ENCODE measurements at places on chromosomes 11 and 22. TPM values are rescaled to one million over a fixed set of nuclear protein-coding genes. Genes with fewer than 3 reads are reported as not detected.

GRCh38 chr11:8192016-8192895, 23.4 kb upstream of the RIC3 start:
- DNase-seq: peak; percentile 40

DNA sequence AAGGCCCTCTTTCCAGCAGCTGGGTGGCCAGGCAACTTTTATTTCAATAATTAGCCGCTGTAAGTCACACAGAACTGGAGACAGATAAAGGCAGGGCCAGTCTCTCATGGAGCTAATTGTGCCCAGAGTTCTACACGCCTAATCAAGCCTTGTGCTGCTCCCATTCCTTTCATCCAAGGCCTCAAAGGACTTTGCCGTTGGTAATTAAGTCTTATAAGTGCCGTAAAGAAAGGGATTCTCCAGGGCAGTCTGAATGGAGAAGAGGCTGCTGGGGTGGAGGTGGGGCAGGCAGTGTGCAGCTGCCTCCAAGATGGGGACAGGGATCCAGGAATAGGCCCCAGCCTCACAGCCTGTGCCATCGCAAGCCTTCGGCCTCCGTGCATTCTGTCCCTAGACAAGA, 357.9 kb downstream of the TENM4 start:
- no peak for DNase-seq

AQP11 gene
- 0.48 TPM for total RNA-seq

PRSS23 gene
- total RNA-seq: 717 TPM

DNA sequence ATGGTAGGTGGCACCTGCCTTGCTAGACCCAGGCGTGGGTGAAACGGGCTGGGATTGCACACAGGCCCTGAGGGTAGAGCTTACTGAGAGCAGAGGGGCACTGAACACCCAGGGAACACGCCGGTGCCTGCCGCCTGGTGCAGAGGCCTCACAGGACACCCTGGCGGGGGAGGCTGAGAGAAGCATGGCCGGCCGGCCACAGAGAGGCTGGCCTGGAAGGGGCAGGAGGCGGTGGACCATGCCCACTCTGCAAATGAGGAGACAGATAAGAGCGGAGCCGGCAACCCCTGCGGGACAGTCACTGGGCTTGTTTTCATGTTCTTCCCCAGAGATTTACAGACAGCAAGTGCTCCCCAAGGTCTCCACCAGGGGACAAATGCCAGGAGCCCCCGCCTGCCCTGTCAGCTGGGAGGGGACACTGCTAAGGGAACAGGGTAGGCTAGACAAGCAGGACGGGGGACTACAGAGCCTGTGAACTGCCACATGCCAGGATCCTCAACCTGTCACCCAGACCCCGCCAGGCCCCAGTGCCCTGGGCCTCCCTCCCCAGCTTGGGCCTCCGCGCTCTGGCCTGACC, 38.5 kb upstream of the TCF20 start:
- no peak for DNase-seq

DNA sequence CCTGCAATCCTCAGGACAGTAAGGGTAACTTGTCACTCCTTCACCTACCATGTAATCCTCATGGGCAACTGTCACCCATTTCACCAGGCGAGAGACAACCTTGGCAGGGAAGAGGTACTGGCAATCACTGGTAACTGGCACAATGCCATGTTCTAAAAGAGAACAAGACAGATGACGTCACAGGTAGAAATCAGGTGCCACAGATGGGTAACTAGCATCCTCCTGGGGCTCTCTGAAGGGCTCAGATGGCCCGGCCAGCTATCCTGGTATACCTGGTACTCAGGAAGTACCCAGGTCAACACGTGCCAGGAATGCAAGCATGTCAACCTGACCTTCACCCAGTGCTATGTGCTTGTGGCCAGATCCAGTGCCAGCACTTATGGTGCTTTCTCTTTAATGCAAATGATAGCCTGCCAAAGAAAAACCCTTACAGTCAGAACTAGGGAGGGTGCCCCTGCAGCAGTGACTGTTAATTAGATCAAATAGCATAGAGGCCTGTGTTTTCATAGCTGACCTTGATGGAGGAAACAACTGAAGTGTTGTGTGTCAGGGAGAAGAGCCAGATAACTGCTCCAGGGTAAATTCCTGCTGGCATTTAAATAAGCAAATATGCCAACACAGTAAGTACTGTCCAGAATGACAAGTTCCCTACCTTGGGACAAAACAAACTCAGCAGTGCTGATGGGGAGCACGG, 36.2 kb downstream of the THOC5 start:
- no peak for DNase-seq

- DNase-seq: no peak
Observed at GRCh38 chr11:108538022-108538424, 39.8 kb upstream of the POGLUT3 start.

DNA sequence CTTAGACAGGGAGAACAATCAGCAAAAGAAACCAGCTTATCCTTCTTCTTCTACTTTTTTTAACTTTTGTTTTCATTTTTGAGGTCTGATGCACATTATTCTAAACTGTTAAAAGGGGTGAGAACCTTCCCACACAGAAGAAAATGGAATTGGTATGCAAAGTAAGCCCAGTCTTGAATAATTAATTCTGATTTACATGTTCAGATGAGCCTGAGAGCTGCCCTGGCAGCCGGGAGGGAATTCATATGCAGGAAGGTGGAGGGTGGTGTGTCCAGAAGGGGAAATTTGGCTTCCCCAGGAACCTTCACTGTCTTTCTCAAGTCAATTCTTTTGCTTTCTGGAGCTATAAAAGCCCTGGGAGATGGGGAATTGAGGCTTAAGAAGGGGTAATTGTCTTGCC, 181.0 kb downstream of the INSC start:
- DNase-seq: no peak

DNA sequence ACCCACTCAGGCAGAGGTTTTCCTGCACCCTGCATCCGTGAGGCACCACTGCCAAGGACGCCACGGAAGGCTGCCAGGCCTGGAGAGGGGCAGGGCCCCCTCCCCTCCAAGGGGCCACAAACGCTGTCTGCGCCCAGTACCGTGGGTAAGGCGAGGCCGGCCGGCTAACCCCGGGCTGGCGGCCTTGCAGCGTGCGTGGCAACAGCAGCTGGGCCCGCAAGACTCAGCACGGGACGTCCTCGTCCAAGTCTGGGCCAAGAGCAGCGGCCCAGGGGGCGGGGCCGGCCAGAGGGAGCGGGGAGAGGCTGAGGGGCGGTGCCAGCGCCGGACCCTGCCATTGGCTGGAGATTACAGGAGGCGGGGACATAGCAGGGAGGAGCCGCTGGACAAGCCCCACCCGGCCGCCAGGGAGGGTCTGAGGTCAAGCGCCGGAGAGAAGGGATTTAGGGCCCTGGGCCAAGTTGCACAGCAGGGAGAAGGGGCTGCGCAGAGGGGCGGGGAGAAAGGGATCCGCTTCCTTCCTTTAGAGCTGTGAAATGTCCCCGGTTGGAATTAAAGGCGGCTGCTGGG, 16.0 kb downstream of the SLC43A1 start:
- peak; percentile 69 for DNase-seq

PIH1D2 gene
- 1.0 TPM for total RNA-seq

DNA sequence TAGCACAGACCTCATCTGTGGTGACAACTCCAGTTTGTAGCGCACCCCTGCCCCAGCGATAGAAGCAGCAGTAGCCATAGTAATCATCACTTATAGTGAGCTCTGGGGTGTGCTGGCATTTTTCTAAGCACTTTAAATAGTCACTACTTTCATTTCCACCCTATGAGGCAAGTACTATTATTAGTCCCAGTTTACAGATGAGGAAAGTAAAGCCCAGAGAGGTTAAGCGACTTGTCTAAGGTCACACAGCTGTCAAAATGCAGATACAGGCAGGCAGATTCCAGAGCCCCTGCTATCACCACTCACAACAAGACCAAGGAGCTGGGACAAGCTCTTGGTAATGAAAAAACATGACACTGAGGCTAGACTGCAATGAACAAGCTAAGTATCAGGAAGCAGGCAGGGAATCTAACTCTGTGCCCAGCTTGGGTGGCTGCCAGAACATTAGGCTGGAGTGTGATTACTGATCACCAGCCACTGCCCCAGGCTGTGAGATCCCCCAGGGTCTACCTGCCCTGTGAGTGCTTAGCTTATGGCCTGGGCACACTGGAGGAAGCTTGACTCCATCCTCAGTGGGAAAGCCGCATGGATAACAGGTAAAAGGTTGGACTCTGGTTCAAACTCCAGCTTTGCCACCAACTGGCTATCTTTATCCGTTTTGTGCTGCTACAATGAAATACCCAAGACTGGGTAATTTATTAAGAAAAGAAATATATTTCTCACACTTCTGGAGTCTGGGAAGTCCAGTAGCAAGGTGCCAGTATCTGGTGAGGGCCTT, 561.1 kb downstream of the MN1 start:
- no peak for DNase-seq

GRCh38 chr11:40403321-40403720, 1056.1 kb downstream of the LRRC4C start:
- peak; percentile 12 for DNase-seq

DNA sequence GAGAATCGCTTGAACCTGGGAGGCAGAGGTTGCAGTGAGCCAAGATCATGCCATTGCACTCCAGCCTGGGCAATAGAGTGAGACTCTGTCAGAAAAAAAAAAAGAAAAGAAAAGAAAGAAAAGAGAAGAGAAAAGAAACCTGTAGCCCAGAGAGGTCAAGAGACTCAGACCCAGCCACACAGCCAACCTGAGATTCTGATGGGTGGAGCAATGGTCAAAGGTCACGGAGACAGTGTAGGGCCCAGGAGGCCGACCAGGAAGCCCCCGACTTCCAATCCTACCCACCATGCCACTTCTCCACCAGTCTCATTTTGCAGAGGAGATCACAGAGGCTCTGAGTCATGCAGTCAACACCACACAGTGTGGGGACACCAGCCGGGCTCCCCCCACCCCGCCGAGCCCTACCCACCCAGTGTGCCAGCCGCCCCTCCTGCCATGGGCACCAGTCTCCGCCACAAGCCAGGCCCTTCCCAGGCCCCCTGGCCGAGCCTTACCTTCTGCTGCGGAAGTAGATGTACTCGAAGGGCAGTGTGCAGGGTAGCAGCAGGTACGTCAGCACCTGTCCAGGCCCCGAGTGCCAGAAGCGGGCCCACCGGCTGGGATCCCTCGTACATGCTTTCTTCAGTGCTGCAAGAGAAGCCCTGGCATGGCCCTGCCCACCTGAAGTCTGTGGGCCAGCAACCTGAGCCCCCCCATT, 7.9 kb downstream of the PNPLA5 start:
- DNase-seq: no peak

GRCh38 chr11:77771135-77771534, 49.4 kb downstream of the RSF1 start:
- DNase-seq: peak; percentile 14

GRCh38 chr11:22875869-22876473, 15.7 kb upstream of the CCDC179 start:
- DNase-seq: peak; percentile 64

DNA sequence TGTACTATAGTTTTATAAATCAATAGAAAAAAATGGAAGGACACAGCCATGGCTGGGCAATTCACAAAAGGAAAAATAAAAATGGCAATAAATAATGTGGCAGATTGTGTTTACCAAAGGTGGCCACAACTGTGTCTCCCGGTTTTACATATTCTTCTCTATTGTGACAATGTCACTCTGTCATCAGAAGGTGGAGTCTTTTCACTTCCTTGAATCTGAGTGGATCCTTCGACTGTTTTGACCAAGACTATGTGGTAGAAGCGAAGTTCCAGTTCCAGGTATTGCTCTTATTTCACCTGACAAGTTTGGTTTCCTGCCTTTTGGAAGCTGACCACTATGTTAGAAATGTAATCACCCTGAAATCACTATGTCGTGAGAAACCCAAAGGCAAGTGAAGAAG, 31.0 kb upstream of the HSD17B12 start:
- no peak for DNase-seq

BCO2 gene
- 0.62 TPM for total RNA-seq

DNA sequence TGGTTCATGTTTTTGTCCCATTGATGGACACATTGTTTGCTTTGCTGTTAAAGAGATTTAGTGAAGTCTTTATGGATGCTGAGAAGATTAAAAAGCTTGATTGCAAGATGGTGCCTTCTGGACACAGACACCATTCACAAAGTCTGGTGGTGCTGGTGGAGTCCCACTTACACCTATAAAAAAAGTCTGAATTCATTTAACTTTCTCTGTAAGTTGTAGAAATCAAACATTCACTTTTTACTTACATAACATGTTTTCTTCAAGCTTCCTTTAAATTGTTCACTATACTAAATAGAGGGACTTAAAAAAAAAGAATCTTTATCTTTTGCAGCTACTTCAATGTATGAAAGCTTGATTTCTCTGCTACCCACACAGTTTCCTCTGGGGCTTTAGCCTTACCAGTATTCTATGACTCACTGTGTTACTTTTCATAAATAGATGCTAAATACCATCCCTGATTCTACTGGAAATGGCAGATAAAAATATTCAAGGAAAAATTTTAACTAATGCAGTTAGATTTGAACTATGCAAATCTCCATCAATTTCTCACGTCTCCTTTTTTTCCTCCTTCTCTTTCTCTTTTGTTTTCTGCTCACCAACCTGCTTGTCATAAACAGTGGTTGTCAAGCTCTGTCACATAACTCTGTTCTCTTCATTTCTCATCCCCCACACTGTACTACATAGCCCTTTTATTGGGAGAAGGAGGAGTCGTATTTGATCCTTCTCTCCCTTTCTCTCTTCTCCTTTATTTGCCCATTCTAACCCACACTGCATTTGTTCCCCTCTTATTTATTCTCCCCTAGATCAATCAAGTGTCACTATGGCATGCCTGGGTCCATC, 89.7 kb downstream of the FAM76B start:
- peak; percentile 50 for DNase-seq

ABCG4 gene
- total RNA-seq: 0.55 TPM

GPR152 gene
- not detected for total RNA-seq

YWHAH gene
- 160 TPM for total RNA-seq

- DNase-seq: no peak
Observed at GRCh38 chr11:32113920-32114203, 23.0 kb downstream of the RCN1 start.

ZBTB16 gene
- total RNA-seq: 0.36 TPM

DNA sequence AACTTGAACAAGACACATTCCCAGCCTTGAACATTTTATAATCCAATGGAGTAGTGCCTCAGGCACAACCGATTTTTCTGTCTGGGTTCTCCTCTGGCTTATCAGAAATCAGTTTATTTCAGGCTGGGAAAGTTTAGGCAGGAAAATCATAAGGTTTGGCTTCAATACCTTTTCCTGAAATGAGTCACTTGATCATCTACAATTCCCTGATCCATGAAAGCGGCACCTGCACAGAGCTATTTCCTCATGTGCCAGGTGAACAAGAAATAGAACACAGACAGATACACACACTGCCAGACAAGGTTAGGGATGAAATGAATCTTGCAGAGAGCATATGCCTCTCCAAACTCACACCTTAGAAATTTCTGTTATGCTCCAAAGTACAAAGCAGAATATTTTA, 106.7 kb upstream of the OR9G4 start:
- DNase-seq: no peak

DNA sequence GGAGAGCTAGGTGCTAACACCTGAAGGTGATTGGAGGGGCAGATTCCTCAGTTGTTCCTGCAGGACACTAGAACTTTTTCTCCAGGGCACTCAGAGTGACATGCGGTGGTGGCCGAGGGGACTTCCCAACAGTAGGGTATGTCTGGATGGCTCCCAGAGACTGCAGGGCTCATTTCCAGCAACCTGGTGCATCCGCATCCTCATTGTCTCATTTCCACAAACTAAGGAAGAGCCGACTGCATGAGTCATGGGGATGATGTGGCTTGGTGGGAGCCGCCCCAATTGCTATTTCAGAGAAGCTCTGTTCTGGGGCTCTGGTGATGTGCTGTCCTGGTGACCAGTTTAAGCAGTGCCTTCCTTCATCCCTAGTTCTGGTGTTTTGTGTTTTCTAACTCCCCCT, 2.8 kb upstream of the ROBO4 start:
- peak; percentile 83 for DNase-seq

Measured in astrocyte (in vitro differentiated cells and primary cell).